Activated CD4-positive, alpha-beta memory T cell treated with anti-CD3 and anti-CD28 coated beads for 36 hours (primary cell): ENCODE measurements at places on chromosomes 7 and 10.
A peak's percentile ranks its signal among the peaks of the same experiment; 100 is the strongest.

DNA sequence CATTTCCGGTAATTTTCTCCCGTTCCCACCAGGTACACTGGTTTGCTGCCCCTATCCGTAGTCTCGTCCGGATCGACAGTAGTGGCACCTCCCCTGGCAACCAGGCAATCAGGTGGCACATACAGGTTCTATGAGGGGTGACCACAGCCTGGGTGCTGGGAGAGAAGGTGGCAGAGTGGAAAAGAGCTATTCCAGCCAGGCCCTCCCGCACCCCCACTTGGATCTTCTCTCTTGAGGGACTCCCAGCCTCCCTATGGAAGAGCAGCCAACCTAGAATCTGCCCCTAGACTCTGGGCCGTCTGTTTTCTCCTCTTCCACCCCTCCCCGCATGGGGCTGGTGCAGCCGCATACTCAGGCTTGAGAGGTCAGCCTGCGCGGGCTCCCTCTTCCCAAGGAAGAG is 58.6 kb downstream of the GPR26 start:
- no peak for DNase-seq

DNA sequence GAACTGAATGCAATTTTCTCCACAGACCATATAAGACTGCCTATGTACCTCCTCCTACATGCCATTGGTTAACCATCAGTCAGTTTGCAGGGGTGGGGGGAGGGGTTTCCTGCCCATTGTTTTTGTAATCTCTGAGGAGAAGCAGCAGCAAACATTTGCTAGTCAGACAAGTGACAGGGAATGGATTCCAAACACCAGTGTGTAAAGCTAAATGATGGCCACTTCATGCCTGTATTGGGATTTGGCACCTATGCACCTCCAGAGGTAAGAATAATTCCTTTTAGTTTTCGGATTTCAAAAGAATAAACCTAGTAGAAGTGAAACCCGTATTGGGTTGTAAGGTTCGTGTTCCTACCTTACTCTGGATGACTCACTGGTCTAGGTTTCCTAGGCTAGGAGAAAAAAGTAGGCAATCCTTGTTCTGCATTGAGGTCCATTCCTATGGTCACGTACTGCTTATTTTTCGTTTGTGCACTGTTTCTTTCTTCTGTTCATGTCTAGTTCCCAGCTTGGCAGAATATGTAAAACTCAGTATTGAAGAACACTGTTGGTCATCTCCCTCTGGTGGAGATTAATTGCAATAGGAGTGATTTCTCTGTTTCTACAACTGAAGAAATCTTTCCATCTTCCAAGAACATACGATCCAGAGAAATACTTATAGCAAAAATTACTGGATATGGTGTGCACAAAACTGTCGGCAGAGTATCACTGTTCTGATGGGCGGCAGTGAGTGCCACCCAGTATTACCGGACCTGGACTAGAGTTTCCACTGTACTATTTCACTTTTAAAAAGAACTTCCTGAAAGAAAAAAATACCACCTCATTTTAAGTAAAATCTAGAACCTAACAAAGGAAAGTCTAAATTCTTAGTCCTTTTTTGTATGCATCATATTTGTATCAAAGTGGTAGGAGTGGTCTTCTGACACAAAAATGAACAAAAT is at the start of gene AKR1C3:
AKR1C3 (plus strand) TSS at position 150 of the 941 bp plus-strand sequence; CDS start at position 181, 31 bp downstream.
- DNase-seq: no peak

GRCh38 chr10:62082729-62083411 is 181.4 kb downstream of the ARID5B start:
- peak; percentile 75 for DNase-seq

DNA sequence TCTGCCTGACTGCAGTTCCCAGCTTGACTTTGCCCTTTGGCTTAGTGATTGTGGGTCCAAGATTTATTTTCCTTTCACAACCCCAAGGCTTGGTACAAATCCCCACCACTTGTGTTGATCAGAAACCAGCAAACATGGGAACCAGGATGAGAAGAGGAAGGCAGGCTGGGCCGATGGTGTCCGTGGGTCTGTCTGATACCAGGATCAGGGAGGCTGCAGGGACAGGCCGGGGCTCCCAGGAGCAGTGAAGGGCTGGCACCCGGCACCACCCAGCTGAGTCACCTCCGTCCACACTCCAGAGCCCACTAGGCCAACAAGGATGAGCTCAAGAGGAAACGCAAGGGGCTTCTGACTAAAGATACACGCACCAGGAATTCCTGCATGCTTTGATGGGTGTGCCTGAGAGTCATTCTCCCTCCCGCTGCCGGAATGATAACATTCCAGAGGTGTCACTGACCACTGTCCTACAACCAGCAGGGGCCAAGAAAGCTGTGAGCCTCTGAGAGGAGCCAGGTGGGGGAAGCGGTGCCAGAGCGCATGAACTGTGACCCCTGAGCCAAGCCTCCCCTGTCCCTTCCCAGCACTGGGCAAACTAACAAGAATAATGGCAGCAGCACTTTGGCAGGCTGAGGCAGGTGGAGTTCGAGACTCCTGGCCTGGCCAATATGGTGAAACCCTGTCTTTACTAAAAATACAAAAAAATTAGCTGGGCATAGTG is 29.2 kb upstream of the PROSER2 start:
- no peak for DNase-seq

DNA sequence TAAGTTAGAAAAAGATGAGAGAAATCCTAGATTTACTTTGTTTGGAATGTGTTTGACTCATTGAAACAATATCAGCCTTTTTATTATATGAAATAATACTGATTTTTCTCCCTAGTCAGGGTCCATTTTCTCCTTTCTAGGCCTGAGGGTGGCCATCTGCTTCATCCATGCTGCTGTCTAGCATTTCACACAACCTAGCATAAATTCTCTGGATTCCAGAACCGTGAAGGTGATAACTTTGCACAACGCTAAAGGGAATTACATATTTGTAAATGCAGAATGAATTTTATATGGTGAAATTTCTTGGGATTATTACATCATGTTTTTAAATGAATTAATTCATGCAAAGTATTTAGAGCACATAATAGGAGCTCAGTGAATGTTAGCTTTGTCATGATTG is 505.1 kb downstream of the INHBA start:
- no peak for DNase-seq

GRCh38 chr7:5231116-5231515 is 41.1 kb downstream of the WIPI2 start:
- DNase-seq: no peak

- DNase-seq: no peak
These were observed 258.6 kb upstream of the TCERG1L start for GRCh38 chr10:131569851-131570715.

GRCh38 chr7:132972745-132973144 is 109.1 kb downstream of the CHCHD3 start:
- no peak for DNase-seq
